Activated T-helper 17 cell treated with anti-CD3 and anti-CD28 coated beads, Interleukin-2, amount 50 U/mL, for 72 hours (primary cell): ENCODE measurements at places on chromosomes 2 and 18.
A peak's percentile ranks its signal among the peaks of the same experiment; 100 is the strongest.

GRCh38 chr2:118774458-118775133 is 72.9 kb downstream of the EN1 start:
- ATAC-seq, result peak; percentile 55

- ATAC-seq, result peak; percentile 20
These were observed 6.7 kb downstream of the GFPT1 start for GRCh38 chr2:69380072-69380917.

DNA sequence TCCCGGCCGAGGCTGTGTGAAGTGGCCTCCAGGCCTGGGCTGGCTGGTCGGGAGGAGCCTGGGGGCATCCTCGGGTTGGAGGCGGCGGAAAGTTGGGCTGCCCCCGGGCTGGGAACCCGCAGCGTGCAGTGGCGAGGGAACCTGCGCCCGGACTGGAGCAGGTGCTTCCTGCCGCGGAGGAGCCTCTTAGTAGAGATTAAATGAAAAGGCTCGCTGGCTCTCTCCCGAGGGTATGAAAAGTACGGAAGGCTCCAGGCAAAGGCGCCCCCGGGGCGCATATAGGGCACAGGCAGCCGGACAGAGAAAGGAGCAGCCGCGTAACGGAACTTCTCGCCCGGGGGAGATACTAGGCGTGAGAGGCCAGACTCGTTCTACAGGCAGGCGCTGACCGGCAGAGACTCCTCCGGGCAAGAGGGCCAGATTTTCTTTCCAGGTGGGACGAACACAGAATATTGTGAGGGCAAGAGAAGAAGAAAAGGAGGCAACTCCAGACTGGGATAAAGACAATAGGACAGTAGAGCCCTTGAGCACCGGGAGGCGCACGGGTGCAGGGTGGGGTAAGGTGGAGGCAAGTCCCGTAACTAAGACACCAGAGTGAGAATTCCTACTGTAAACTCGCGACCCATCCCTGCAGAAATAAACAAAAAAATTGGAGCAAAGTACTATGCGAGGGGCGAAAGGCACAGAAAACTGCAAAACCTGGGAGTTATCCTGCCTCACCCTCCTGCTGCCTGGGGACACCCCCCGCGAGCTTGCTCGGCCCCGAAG is 816 bp downstream of the CDH2 start:
- no peak for ATAC-seq

DNA sequence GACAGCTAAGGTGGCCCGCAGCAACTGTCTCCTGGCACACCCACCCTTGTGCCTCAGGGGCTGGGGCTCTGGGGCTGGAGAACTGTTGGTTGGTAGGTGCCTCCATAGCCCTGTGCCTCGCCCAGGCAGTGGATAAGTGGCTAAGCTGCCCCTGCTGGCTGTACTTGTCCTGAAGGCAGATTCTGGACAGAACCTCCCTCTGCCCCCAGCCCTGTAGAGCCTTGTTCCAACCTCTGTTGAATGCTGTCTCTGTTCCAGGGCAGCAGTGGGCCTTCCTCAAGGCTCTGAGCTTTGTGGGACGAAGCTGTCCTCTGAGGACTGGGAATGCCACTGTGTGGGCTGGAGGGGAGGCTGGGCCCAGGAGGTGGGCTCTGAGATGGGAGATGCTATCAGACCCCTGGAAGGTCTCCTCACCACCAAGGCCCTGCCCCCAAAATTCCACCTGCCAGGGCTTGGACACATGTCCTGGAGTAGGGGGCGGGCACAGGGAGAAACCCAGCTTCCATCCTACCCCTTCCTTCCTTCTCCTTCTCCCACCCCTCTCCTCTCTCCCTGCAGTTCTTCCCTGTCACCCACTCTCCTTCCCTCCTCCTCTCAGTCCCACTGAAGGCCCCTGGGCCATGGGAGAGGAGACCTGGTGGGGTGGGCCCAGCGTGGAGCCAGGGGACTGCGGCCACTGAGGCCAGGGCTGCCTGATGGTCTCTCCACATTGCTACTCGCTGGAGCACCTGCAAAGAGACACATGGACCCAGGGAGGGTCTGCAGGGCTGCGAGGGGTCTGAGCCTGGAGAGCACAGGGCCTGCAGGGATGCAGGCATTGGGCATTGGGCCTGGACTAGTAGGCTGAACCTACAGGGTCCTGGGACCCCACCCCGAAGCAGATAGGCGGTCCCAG is 1.7 kb upstream of the PDCD1 start:
- ATAC-seq, result no peak

DNA sequence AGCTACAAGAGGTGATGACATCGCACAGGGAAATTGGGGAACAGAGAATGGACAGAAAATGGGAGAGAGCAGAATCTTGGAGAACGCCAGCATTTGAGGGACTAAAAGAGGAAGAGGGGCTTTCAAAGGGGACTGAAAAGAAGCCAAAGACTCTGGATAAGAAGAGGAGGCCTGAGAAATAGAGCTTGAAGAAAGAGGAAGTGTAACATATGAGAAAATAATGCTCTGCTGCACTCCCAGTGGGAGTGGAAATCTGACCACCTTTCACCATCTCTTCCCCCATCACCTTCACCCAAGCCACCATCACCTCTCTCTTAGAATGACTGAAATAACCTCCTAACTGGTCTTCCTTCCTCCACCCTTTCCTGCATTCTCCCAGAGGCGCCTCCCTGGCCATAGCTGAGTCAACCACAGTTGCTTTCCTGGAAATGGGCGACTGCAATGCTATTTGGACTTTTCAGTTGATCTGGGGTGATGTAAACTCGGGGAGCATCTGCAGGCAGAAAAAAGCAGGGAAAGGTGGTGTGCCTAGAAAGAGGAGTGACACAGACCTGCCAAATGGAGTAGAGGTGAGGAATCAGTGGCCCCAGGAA is 16.8 kb downstream of the CXCR1 start:
- ATAC-seq, result no peak

GRCh38 chr2:157179324-157180105 is 78.0 kb upstream of the GALNT5 start:
- no peak for ATAC-seq

DNA sequence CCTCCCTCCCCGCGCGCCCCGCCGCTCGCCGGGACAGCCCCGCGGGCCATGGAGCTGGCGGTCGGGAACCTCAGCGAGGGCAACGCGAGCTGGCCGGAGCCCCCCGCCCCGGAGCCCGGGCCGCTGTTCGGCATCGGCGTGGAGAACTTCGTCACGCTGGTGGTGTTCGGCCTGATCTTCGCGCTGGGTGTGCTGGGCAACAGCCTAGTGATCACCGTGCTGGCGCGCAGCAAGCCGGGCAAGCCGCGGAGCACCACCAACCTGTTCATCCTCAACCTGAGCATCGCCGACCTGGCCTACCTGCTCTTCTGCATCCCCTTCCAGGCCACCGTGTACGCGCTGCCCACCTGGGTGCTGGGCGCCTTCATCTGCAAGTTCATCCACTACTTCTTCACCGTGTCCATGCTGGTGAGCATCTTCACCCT is 865 bp downstream of the GALR1 start:
- no peak for ATAC-seq

- no peak for ATAC-seq
These were observed 929.2 kb upstream of the SOX11 start for GRCh38 chr2:4762951-4763376.
